NCI-H1048 (cell line): ENCODE measurements at places on chromosomes 6 and 20.

- DNase-seq: no peak
These were observed 138.1 kb upstream of the PTPN1 start for GRCh38 chr20:50371878-50372769.

DNA sequence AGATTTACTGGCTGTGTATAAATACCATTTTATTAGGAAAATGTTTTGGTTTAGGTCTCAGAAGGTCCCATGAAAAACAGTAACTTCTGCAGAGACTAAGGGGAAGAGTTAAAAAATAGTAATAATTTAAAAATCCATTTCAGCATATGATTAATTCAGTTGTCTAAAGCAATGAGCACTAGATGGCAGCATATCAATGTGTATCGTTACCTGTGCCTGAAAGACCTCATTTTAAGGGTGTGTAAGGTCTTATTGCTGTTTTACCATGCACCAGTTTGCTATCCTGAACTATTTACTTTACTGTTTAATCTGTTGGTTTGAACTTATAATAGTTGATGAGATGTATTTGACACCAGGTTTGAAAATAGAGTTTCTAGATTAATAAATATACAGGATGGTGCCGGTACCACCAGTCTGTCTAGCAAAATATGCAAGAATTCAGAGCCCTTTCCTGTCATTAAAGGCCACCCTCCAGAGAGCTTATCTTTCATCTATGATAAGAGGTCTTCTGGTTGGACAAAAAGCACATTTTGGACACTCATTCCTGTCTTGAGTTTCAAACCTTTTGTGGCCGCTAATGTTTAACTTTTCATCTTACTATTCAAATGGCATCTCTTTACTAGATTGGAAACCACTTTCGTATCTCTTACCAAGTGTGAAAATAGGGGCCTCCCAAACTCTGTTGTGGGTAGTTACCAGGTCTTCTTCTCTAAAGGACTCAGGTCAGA is 8.9 kb upstream of the AHI1 start:
- no peak for DNase-seq

GRCh38 chr6:53612651-53613050 is 52.9 kb downstream of the KLHL31 start:
- no peak for DNase-seq

DNA sequence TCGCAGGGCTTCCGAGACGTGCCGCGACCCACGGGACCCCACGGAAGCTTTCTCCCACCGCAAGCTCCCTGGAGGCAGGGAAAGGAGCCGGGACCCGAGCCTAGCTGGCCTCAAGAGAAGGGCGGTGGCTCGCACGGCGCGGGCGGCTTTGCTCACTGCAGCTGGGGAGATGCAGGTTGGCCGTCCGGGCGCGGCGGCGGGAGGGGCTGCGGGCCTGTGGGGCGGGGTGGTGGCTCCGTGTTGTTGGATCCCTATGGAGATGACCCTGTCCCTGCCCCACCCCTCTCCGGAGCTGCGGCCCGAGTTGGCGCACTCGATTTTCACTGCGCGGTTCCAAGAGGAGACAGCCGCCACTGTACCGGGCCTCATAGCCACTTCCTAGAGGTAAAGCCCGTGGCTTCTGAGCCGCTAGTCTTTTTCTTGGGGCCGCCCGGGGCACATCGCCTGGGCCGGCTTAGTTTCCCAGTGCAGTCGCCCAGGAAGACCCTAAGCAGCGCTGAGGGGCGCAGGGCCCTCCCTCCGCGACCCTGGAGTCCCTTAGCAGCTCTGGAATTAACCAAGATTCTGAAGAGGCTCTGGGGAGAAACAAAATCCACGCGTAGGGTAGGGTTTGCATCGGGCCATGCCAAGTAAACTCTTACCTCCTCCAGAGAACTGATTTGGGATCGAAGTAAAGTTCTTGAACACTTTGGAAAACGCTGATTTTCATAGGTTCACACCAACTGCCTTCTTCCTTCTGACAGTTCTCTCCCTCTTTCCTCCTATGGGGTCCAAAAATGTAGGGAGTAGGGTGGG is at the start of gene ECT2L:
Gene ECT2L, plus strand, starts transcription at position 279 of the 795 bp plus-strand sequence. CDS start 17,188 bp downstream, outside the sequence.
- DNase-seq: no peak

GRCh38 chr20:20839771-20840170 is 127.3 kb upstream of the RALGAPA2 start:
- DNase-seq: no peak
